ENCODE measurements at places on chromosomes 5 and 9.

GRCh38 chr9:860706-861105, 19.2 kb downstream of the DMRT1 start:
- no peak for DNase-seq

DNA sequence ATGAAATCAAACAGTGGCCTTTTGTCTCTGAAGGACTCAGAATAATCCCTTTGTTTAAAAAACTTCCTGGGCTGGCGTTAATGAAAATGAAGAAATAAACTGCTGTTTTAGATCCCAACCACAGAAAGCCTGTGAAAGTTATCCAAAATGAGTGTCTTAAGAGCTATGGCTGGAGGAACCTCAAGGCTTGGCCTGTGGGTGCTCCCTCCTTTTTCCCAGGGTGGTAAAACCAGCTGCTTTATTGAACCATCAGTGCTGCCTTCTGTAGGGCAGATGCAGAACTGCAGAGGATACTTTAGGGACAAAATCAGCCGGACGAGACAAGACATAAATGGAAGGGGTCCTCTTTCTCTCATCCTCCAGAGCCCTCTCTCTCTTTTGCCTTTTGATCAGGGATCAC, 100.9 kb downstream of the SMARCA2 start:
- peak; percentile 47 for DNase-seq

GRCh38 chr9:28909526-28909925, 1336.2 kb upstream of the C9orf72 start:
- no peak for DNase-seq

DNA sequence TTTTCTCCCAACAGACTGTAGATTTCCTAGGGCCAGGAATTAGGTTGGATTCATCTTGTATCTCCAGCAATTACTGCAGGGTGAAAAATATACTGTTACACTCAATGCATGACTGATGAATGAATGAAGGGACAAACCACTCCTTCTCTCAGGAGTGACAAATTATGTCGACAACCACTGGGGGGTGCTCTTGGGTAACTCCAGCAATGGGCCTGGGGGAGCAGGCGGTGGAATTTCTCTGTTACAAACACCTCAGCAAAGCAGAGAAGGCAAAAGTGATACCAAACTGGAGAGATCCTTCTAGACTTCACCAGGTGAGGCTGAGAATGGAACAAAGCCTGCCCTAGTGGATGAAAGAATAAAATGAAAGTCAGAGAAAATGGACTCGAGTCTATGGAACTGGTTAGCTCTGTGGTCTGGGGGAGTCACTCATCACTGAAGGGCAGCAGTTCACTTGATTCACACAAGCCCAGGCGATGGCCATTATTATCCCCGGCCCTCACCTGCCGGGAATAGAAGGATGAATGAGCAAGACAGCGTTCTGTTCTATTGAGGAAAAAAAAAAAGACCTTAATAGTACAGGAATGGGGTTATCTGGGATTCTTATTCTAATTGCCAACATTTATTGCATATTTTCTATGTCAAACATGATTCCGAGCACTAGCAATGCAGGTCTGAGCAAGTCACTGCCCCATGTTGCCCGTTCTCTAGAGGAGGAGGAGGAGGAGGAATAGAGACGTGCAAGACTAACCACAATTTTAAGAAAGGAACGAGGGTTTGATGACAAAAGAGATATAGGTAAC, 341.1 kb downstream of the ASTN2 start:
- DNase-seq: peak; percentile 66

GRCh38 chr5:28512648-28513047, 1474.3 kb upstream of the CDH9 start:
- DNase-seq: no peak
